ENCODE measurements at places on chromosomes 7 and 10.

GRCh38 chr7:39317107-39317506 lies 249.1 kb upstream of the YAE1 start:
- DNase-seq, result no peak

GRCh38 chr10:21526188-21526859 lies 842 bp upstream of the SKIDA1 start:
- DNase-seq, result peak; percentile 90

DNA sequence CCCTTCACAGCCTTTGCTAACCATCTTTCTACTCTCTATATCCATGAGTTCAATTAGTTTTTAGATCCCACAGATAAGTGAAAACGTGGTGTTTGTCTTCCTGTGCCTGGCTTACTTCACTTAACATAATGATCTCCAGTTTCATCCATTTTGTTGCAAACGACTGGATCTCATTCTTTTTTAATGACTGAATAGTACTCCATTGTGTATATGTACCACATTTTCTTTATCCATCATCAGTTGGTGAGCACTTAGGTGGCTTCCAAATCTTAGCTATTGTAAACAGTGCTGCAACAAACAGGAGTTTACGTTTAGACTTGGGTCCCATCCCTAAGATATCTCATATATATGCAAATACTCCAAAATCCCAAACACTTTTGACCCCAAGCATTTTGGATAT lies 9.1 kb downstream of the CDC123 start:
- no peak for DNase-seq

GRCh38 chr7:74092964-74093471 lies 9.4 kb downstream of the LIMK1 start:
- peak; percentile 89 for DNase-seq

GRCh38 chr7:28126410-28127041 lies 54.1 kb downstream of the JAZF1 start:
- DNase-seq, result no peak

DNA sequence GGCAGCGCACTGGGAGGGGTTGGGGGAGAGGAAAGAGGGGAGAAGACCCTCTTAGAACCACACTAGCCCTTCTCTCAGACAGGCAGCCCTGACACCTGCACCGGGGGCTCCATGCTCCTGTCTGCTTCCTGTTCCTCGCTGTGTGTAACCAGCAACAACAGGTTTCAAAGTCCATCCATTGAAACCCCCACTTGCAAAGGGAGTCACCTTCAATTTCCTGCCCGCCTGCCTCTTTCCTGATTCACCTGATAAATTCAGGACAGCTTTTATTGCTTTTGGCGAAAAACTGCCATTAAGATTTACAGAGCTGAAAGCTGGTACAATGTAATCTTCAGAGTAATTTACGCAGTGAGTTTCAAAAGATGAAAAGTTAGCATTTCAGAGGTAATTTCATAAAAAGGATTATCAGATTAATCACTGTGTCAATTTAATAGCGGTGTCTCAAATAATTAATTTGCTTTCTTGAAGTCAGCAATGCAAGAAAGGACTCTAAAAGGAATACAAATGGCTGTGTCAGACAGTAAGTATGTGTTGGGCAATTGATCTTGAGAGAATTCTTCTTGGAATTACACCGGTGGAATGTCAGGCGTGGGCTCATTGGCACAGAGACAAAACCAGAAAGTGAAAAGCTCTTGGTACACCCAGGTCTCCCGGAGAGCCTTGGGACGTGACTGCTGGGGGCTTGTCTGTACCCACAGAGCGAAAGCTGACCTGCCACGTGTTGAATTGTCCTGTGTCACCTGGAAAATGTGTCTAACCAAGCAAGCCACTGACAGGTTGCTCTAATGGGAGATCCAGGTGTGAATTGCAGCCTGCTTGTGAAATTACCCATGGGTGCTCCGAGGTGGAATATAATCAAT lies 60.7 kb downstream of the TMEM209 start:
- DNase-seq, result no peak

GRCh38 chr7:100483722-100484672 lies at the start of gene NYAP1:
Gene NYAP1 (plus strand): TSS chr7:100483927. CDS start chr7:100485312, 1,385 bp downstream.
- peak; percentile 63 for DNase-seq

- no peak for DNase-seq
Observed at GRCh38 chr7:41655426-41655825, 47.5 kb downstream of the INHBA start.

DNA sequence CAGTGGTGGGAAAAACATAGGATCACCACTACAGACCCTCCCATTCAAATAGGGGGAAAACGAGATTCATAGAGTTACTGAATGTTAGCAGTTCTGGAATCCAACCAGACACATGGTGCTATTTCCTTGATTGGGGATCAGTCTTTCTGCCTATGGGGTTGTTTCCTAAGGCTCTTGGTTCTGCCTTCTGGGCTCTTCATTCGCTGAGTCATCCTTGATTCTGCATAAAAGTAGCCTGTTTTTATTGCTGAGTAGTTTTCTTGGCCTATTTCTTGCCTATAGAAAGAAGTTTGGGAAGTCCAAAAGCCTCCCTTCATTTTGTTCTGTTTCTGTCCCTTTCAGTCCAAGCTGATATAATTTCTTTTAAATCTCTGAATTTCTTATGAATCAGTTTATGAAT lies 99.3 kb upstream of the OIT3 start:
- DNase-seq, result no peak

GRCh38 chr7:16646472-16647072 lies 591 bp downstream of the BZW2 start:
- DNase-seq, result peak; percentile 4

DNA sequence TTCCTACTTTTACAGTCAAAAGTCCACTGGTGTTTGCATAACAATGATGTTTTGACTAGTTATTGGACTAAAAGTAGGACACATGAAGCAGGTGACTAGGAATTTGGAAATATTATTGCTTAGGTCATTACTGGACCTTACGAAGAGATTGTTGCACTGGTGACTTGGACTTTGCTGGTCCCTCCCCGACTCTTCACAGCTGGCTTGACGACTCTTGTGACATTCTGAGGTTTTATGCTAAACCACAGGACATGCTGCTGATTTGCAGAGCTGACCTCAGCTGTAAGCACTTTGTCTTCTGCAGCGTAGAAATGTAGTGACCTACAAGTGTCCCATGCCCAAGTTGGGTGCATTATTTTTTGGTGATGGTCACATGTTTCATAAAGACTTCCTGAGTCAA lies 21.9 kb downstream of the PCBD1 start:
- DNase-seq, result peak; percentile 11

GRCh38 chr7:90430614-90431460 lies 27.6 kb downstream of the CLDN12 start:
- no peak for DNase-seq

DNA sequence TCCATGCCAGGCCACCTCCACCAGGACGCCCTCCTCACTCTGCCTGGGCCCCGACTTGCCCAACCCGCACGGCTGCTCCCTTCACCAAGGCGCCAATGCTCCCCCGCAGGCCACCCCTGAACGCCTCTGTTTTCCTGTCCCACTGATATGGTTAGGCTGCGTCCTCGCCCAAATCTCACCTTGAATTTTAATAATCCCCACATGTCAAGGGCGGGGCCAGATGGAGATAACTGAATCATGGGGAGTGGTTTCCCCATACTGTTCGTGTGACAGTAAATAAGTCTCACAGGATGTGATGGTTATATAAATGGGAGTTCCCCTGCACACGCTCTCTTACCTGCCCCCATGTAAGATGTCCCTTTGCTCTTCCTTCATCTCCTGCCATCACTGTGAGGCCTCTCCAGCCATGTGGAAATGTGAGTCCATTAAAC lies 29.8 kb downstream of the RSU1 start:
- peak; percentile 46 for DNase-seq

GRCh38 chr10:114609518-114610426 lies 48.3 kb downstream of the ABLIM1 start:
- DNase-seq, result no peak

DNA sequence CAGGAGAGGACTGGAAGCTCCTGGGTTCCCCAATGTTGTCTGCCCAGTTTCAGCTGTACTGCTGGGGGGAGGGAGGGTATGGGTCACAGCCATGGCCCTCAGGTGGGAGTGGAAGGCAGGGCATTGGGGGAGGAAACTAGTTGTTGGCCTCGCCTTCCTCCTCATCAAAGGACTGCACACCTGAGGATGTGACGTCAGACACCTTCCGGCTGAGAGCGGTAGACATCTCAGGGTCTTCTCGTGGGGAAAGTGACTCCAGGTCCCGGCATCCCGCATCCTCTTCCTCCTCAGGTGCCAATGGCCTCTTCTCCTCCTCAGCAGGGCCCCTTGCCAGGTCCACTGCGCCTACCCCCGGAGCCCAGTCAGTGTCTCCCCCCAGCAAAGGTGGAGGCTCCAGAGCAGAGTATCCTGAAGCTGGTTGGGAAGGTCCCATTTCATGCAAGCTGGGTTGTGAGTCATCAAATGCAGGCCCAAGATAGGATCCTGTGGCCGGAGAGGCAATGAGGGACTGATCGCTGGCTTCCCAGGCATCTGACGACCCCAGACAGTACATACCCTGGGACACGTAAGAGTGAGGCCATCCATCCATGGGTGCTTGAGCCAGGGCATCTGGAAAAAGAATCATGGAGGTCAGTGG lies 6.0 kb downstream of the FAM131B start:
- no peak for DNase-seq

DNA sequence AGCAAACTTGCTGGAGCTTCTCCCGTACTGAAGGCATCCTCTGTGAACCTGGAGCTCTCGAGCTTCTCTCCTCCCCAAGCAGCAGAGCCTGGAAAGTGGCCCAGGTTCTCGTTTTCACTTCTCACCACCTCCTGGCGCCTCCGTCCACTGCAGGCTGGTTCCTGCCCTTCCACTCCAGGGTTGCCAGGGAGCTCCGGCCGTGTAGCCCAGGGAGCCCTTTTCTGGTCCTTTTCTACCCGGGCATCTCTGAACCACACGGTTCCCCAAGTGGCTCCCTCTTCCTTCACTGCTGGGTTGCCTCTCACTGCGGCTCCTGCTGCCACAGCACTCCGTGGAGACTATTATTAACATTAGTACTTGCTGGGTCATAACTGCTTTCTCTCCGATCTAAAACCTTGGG lies 208.6 kb upstream of the PPP2R2D start:
- DNase-seq, result no peak

GRCh38 chr7:142889816-142890215 lies 4.3 kb upstream of the TRPV6 start:
- no peak for DNase-seq

DNA sequence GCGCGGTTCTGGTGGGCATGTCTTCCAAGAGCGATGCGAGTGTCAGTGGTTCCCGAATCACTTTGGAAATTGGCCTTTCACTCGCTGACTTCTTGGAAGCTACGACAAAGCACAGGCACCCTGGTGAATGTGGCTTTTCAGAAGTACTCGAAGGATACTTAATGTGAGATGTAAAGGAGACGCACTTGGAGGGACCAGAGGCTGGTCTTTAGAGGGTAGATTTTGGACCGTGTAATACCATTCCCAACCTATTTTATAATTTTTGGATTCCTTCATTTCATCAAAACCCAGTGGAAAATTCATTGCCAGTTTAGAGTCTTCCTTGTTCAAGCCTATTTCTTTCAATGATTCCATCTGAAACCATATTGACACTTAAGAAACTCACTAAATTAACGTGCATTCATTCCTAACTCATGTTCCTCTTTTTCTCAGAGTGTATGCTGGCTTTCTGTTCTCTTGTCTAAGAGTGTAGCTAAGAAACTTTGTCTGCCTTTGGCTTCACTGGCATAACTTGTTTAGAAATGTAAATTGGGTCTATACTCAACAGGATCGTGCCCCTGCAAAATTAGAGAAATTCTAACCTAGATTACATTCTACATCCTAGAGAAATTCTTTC lies 645 bp upstream of the COPG2 start:
- DNase-seq, result no peak

DNA sequence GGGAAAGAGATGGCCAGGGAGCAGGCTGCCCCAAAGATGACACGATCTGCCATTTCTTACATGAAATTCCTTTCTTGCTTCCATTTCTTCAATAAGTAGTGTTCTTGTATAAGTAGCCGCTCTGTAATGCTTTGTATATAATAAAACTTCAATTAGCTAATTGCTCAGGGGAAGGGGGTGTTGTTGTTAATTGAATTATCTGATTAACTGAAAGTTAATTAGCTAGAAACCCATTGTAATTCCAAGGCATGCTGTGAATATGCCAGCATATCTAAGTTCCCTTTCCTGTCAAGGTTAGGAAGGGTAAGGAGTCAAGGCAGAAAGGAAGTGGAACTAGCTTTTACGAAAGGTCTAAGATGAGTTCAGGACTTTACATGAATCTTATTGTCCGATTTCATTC lies 765.9 kb downstream of the TYW1 start:
- DNase-seq, result no peak

GRCh38 chr7:155282671-155283070 lies 15.0 kb upstream of the INSIG1 start:
- DNase-seq, result no peak

- DNase-seq, result no peak
Observed at GRCh38 chr10:95456516-95456915, 104.7 kb downstream of the SORBS1 start.

GRCh38 chr10:24494777-24495176 lies 228.9 kb downstream of the ARHGAP21 start:
- no peak for DNase-seq

DNA sequence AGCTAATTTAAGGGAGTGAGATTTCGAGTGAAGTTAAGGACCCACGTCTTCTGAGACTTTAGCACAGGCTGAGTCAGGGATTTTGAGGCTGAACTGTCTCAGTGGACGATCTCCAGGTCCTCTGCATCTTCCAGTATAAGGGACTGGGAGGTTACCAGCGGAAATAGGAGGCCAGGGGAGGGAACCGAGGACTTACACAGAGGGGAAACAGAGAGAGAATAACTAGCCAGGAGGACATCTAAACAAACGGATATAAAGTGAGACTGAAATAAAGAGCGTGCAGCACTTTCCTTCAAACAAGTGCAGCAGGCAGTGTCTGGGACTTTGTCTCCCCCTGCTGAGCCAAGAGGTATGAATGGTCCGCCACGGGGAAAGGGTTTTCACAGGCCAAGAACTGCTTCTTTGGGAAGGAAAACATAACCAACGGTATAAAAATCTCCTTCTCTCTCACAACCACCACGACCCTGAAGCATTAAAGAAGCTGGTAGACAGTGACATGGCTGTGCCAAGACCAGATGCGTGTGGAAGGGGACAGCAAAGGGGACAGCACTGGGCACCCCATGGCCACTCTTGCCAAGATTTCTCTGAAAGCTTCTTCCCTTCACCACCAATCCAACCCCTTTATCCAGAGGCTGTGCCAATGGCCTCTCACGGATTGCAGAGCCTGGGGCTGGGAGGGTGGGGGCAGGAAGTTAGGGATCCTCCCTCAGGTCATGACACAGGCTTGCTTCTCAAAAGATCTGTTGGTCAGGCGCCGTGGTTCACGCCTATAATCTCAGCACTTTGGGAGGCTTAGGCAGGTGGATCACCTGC lies 72.0 kb downstream of the SLC37A3 start:
- DNase-seq, result peak; percentile 51

- DNase-seq, result no peak
Observed at GRCh38 chr10:86344281-86344680, 22.3 kb downstream of the GRID1 start.

DNA sequence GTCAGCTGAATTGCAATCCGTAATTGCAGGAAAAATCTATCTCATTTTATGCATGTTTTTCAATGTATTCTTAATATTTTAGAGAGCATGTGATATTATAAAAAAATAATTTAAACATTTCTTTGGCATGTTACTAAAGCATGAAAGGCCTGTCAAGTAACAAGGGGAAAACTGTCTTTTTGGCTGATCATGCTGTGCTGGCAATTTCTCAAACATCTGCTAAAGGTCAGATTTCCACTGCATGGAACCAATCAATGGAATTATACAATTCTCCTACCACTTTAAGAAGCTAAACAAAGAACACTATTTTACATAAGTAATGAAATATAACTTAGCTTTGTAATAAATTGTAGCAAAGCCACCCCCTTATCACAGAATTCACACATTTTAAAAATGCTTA lies 49.4 kb downstream of the JMJD1C start:
- DNase-seq, result no peak

Data from GM12865 (cell line).